Mucosa of descending colon (tissue), 3 donors: ENCODE measurements at places on chromosomes 16 and 17.
A peak's percentile ranks its signal among the peaks of the same experiment; 100 is the strongest.

DNA sequence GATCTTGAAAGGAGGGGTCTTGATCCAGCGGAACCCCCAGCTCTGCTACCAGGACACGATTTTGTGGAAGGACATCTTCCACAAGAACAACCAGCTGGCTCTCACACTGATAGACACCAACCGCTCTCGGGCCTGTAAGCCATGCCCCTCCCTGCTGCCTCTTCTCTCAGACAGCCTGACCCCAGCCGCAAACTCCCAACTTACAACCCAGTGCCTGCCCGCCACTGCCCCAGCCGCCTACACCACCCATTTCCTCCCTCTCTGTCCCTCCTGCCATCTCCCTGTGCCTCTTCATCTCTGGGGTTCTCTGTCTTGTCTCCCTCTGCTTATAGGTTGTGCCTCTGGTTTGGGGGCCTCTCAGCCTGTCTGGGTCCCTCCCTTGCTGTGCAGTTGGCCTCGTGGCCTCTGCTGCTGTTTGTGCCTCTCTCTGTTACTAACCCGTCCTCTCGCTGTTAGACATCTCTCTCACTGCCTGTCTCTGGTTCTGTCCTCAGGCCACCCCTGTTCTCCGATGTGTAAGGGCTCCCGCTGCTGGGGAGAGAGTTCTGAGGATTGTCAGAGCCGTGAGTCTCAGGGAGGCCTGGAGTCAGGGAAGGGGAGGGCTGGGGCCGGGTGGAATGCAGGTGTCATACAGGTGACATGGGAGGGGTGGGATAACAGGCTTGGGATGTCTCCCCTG lies 9.6 kb downstream of the ERBB2 start:
- no peak for DNase-seq

GRCh38 chr17:31838636-31839225 lies 20.3 kb downstream of the COPRS start:
- no peak for DNase-seq

DNA sequence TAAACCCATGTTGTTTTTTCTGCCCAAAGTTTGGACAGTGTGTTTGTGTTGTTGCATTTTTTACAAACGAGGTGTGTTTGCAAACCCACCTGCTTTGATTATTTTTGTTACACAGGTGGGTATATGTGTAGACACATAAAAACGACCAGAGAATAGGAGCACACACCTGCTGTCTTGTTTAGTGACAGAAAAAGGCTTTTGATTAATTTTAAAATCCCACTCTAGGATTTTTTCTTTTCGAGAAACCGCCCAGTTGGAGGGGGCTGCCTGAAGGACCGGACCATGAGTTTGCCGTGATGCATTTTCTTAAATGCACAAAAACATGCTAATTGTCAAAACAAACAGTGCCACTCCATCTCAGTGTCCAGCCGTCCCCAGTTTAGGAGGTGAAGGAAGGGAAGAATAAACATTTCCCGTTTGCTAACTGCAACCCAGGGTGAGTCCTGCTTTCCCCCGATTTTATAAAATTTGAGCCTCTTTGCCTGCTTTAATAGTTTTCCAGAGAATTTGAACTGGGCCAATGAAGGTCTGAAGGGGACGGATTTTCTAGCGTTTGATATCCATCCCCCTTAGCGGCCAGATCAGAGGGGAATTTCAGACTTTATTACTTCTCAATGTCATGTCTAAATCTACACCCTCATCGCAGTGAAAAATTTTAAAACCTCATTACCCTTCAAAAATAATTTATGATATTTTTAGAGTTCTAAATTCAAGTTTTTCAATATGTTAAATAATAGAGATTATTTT lies 3.2 kb downstream of the FOXC2 start:
- no peak for DNase-seq

DNA sequence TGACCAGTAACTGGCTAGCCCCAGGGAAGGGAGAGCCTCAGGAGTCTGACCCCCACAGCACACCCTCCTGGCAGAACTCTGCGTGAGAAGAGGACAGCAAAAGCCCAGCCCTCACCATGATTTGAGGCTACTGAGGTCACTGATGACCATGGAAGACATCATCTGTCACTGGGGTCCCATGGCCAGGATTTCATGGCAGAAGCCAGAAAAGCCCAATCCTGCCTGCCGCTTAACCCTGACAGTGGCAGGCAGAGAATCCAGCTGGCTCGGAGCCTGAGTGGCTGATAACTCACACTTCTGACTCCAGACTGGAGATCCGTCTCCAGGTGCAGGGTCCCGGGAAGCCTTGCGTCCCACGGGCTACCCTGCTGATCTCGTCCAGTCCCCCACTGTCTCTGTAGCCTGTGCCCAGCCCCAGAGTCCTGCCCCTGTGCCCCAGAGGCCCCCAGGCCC lies 17.5 kb downstream of the GRIN2C start:
- DNase-seq: no peak

DNA sequence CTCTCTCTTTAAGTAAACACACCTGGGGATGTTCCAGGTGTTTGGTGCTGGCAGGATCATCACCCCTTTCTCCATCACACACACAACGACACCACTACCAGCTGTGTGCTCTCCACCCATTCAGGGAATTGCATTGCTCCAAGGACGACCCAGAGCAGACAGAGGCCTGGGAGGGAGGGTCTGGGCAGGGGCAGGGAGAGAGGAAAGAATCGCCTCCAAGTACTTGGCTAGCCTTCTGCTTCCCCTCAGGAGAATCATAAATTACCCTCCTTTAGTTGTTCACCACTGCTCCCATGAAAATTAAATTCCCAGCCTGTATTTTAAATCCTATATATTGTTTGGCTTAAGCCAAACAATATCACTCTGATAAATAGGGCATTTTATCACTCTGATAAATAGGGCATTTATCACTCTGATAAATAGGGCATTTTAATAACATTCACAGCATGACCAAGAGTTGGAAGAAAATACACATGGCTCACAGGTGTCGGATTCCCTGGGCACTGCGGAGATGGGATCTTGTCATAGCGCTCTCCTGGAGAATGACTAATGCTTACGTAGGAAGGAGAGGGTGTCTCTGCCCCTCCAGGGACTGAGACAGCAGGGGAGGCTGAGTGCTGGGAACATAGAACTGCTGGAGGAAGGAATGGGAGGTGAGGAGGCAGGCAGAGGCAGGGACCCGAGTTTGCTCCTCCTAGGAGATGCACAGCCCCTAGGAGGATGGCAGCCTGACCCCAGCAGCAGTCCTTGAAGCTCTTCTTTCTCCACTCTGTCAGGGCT lies 673.6 kb downstream of the HS3ST4 start:
- no peak for DNase-seq

DNA sequence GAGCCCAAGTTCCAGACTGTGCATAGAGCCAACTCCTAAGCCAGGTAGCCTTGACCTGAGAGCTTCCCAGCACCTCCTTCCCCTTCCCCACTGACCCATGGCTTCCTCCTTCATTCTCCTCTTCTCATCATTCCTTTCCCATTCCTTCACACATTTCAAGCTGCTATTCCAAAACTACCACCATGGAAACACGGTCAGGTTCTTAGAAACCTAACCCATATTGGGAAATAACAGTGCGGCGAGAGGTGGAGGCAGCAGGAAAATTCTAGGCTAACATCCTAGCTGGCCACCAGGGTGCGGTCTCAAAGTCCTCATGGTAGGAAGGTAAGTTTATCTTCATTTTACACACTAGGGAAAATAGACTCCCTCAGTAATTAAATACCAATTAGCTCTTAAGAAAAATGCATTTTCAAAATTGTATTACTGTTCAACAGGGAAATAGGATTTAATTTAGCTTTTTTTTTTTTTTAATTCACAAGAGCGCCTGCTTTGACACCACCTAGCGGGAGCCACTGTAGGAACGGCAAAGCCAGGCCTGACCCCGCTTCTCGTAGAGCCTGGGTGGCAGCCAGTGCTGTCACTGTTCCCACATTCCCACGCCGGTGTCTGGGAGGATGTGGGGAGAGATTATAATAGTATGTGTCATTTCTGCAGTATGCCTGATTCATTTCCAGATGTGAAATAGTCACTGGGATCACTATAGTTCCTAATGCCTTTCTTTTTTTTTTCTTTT lies 14.0 kb upstream of the SPHK1 start:
- peak; percentile 53 for DNase-seq

DNA sequence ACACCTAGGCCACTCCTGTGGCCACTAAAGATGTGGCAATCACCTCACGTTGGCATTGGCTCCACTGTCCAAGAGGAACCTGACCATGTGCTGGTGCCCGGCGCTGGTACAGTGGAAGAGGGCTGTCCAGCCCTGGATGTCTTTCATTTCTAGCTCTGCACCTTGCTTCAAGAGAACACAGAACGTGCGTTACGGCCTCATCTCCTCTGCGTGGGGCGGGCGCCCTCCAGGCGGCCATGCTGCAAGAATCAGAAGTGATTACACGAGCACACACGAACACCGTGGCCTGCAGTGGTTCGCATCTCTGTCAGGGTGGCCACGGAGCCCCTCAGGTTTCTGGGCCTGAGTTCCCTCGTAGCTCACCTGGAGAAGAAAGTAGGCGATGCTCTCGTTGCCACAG lies 7.5 kb downstream of the ANKS3 start:
- peak; percentile 31 for DNase-seq

DNA sequence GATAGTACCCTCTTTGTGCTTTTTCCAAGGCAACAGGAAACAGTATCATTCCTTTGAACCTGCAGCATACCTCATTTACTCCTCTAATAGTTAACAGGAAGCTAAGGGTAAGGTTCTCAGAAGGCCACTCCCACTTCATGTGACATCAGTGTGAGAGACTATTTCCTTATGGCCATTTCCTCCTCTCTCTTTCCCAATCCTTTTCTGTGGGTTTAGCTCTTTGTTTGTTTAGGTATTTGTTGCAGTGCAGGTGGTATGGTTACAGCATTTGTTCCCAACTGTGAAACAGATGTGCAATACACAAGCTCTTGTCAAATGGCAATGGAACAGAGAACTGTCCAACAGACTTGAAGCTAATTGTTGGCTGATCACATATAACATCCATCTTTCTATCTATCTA lies 14.7 kb downstream of the TMC5 start:
- peak; percentile 78 for DNase-seq

- no peak for DNase-seq
These were observed 82.1 kb downstream of the IRX5 start for GRCh38 chr16:55012793-55013192.

GRCh38 chr16:76164970-76165558 lies 112.1 kb upstream of the CNTNAP4 start:
- no peak for DNase-seq

DNA sequence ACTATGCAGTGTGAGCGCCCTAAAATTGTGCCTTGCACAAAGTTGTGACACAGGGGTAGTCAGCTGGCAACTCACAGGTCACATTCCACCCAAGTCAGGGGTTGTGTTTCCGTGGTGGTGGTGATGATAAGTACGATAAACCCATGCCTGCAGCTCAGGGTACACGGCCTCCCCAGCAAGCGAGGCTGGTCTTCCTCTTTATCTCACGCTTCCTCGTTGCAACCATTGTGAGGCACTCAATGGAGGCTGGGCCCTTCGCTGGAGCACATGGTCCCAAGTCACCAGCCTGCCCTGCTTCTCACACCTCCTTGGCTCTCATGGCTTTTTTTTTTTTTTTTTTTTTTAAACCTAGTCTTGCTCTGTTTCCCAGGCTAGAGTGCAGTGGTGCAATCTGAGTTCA lies 307.5 kb downstream of the CPPED1 start:
- no peak for DNase-seq

GRCh38 chr16:9801651-9802050 lies 380.6 kb downstream of the GRIN2A start:
- DNase-seq: no peak

DNA sequence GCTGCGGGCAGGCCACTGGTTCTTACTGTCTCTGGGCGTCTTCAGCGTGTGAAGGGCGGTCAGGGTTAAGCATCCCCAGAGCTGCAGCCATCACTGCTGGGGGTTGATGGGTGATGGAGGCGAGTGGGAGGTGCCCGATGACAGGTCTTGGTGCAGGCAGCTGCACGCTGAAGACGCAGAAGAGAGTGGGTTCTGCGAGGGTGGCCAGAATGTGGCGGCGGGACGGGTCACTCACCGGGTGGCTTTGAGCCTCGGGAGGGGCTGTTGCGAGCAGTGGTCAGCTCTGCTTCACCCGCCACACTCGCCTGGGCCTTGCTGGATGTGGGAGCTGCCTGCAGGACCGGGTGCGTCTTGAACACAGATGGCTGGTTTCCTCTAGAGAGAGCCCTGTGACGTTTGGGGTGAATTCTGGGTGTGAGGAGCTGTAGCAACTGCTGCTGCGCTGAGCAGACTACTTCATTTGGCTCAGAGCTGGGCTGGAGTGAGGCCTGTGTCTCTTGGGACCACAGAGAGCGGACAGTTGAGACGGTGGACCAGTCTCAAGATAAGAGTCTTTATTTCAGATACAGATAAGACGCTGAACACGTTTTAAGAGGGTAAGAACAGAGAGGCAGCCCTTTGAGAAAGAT lies 44.6 kb upstream of the ZNF750 start:
- DNase-seq: peak; percentile 56

DNA sequence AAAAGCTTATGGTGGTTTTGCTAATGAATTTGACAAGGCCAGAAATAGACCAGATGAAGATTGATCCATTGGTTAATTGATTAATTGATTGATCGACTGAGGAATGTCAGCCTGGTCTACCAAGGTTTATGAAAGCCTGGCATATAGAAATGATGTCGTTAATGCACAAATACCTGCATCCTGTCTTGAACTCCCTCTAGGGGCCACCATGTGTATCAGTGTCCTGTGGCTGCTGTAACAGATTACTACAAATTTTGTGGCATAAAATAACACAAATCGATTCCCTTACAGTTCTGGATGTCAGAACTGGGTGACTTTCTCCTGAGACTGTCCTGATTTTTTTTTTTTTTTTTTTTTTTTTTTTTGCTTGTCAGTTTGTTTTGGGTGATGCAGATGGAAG lies 553.2 kb downstream of the MAF start:
- DNase-seq: no peak

GRCh38 chr16:27432558-27432957 lies 30.6 kb downstream of the IL21R start:
- DNase-seq: no peak

DNA sequence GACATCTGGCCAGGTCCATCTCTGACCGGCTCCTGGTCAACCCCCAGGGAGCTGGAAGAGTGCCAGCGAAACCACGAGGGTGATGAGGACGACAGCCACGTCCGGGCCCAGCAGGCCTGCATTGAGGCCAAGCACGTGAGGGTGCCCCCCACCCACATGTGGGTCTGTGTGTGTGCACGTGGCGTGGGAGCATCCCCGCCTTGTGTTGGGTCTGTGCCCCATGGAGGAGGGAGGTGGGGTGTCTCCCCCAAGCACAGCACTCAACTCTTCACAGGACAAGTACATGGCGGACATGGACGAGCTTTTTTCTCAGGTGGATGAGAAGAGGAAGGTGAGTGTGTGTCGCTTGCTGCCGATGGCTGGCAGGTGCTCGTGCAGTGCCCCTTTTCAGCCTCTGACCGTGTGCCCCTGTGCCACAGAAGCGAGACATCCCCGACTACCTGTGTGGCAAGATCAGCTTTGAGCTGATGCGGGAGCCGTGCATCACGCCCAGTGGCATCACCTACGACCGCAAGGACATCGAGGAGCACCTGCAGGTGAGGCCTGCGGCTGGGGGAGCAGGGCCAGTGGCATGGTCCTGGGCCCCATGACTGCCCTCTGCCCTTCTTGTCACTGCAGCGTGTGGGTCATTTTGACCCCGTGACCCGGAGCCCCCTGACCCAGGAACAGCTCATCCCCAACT lies 1.7 kb downstream of the STUB1 start:
- DNase-seq: no peak

- no peak for DNase-seq
These were observed 62.4 kb downstream of the CNGB1 start for GRCh38 chr16:57908409-57908987.
